Activated CD8-positive, alpha-beta memory T cell treated with anti-CD3 and anti-CD28 coated beads for 48 hours (primary cell): ENCODE measurements at places on chromosomes 2 and 18.

DNA sequence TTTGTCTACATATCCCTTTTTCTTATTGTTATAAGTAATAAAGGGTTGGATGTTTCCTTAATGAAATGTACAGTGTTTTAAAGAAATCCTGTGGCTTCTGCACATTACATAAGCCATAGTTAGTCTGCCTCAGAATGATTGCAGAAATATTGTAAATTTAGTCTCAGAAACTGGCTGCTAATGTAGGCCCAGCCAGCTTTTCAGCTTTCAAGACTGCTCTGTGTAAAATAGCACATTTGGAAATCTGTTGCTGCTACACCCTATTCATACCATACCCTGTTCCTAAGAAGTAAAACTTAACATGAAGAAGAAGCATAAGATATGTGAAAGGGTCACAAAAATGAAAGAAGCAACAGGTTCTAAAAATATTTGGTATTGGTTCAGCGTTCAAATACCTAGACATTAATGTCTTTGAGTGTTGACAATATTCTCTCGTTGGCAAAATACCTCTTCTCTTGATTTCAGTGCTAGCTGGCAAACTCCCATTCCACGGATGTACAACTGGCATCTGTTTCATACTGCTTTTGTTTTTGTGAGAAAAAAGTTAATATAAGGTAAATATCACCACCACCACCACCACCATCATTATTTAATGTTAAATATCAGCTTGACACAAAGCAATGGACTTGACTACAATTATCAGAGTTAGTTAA is 19.2 kb upstream of the NCKAP1 start:
- no peak for DNase-seq

DNA sequence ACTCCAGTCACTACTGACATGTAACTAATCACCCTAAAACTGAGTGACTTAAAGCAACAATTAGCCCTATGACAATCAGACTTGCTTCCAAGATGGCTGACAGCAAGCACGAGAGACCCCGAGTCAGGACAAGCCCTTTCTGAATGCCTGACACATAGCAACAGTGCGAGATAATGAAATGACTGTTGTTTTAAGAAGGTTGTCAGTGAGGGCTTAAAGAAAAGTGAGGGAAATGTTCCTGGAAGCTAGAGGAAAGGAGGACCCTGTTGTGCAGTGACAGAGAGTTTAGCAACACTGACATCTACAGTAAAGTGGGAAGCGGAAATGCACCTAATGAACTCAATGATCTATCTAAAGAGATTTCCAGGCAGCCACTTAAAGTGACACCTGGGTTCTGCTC is 163.1 kb downstream of the STK39 start:
- DNase-seq = no peak

DNA sequence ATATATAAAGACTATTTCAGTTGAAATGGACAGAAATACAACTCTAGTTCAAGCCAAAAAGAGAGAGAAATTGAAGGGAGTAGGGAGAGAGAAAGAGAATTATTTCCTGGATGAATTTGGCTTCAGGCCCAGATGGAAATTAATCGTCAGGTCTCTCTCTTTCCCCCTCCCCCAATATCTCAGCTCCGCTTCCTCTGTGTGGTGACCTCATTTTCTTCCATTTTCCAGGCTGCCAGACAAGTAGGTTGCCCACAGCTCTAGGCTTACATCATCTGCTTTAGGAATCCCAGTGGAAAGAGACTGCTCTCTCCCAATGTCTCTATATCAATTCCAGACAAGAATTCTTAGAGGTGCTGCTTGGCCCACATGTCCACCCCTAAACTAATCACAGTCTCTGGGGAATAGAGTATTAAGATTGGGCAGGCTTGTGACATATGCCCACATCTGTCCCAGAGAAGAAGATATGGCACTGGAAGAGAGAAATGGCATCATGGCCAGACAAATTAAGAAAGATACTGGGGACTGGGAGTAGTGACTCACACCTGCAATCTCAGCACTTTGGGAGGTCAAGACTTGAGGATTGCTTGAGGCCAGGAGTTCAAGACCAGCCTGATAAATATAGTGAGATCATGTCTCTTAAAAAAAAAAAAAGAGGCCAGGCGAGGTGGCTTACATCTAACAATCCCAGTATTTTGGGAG is 37.2 kb upstream of the CFAP36 start:
- no peak for DNase-seq

DNA sequence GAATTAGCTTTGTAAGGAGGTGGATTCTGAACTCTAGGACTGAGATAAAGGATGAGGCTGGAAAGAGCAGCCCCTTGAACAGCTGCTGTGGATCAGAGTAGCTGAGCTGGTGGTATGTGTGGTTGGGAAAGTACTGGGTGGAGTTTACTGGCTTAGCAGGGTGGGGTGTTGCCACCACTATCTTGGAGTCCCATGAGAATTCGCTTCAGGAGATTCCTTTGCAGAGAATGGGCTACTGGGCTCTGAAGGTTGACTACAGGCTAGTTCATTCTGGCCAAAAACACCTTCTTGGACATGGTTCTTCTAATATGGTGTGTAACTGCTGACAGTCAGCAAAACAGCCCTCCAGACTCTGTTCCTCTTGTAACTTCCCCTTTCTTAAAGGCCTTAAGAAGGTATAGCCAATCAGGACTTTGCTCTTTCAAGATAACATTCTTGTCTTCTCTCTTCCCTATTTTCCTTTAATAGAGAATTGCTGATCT is 52.7 kb downstream of the TET3 start:
- no peak for DNase-seq

DNA sequence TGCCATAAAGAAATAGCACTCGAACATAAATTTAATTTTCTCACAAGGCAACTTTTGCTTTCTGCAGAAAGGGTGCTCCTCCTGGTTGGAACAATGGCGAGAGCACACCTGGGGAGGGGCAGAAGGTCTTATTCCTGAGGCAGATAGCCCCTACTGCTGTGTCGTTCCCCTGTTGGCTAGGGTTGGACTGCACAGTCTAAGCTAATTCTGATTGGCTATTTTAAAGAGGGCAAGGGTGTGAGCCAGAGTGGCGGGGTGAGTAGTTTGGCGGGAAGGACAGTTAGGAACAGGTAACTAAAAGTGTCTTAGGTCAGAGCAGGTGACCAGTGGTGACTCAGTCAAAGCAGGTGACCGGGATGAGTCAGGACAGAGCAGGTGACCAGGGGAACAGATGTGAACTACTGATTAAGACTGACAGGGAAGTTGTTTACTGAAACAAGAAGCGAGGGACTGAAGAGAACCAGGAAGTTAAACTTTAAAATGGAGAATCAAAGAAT is 49.7 kb upstream of the AGAP1 start:
- no peak for DNase-seq

DNA sequence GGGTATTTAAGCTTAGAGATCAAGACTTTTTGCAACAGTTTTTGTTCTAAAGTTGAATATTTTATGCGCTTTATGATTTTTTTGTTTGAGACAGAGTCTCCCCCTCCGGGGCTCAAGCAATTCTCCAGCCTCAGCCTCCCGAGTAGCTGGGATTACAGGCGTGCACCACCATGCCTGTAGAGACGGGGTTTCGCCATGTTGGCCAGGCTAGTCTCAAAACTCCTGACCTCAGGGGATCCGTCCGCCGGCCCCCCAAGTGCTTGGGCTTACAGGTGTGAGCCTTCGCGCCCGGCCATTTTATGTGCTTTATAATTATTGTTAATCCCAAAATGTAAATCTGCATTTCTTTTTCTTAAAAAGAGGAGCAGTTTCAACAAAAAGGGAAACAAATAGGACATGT is 29.0 kb downstream of the TBR1 start:
- DNase-seq = no peak

DNA sequence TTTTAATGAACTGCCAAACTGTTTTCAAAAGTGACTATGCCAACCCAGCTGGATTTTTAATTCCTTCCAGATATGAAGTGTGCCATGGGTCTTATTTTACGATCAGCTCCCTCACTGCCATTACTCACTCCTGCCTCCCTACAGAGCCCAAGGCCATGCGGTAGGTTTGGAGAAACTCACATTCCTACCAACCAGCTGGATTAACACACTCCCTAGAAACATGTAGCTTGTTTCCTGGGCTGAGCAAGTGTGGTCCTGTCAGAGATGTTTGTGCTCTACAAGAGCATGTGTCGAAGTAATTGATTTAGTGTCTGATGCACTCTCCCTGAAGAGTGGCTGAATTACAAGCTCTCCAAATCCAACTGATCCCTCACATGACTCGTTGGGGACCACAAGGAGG is 82.5 kb downstream of the SPP2 start:
- no peak for DNase-seq

GRCh38 chr18:33751613-33752221 is 173.7 kb downstream of the ASXL3 start:
- DNase-seq = no peak

- DNase-seq = no peak
These were observed 360.7 kb downstream of the TMX3 start for GRCh38 chr18:68354176-68354575.

DNA sequence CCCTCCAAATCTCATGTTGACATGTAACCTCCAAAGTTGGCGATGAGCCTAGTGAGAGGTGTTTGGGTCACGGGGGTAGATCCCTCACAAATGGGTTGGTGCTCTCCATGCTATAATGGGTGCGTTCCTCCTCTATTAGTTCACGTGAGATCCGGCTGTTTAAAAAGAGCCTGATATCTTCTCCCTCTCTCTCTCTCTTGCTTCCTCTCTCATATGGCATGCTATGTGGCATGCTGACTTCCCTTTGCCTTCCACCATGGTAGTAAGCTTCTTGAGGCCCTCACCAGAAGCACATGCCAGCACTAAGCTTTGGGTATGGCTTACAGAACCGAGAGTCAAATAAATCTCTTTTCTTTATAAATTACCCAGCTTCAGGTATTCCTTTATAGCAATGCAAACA is 39.2 kb downstream of the C2orf76 start:
- DNase-seq = no peak

- no peak for DNase-seq
These were observed 29.2 kb downstream of the ZCCHC2 start for GRCh38 chr18:62551972-62552513.

DNA sequence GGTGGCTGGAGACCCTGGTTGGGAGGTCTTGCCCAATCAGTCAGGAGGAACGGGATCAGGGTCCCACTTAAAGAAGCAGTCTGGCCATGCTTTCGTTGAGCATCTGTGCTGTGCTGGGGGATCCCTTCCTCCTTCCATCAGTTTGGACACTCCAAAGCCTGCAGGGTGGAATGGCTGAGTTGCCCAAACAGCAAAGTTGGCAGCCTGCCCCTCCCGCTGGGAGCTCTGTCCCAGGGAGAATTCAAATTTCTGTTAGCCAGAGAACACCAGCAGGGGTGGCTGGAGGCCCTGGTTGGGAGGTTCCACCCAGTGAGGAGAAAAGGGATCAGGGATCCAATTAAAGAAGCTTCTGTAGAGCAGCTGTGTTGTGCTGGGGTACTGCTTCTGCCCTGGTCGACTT is 96.9 kb upstream of the CTAGE1 start:
- no peak for DNase-seq

GRCh38 chr2:196233021-196233804 is 61.8 kb upstream of the STK17B start:
- DNase-seq = no peak

DNA sequence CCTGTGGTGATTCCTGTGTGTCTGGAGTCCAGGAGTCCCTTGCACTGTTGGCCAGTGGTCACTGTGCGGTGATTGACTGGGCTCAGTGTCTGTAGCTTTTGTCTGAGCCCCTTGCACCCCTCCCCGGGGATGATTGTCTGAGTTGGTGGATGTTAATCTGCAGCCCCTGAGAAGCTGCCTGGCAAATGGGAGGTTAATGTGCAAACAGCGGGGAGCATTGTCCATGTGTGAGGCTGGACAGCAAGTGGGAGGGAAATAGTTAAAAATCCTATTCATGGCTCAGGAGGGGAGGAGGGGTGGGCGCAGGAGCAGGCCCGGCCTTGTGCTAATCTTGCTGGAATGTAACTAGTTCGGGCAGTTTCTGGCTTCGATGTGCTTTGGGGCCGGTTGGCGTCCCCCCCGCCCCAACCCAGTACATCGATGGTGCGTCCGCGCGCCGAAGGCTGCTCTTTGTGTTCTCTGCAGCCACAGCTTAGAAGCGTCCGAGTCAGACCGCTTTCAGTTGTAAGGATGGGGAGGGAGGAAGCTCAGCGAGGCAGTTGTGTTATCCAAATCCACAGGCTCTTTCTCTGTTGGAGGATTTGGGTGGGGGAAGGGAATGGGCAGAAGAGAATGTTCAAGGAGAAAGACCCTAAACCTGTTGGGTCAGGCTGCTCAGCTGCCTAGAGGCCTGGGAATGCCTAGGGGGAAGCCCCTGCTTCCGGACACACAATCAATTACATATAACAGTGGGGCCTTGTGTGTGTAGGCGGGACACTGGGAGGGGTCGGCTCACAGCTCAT is 71.8 kb downstream of the TGOLN2 start:
- no peak for DNase-seq

DNA sequence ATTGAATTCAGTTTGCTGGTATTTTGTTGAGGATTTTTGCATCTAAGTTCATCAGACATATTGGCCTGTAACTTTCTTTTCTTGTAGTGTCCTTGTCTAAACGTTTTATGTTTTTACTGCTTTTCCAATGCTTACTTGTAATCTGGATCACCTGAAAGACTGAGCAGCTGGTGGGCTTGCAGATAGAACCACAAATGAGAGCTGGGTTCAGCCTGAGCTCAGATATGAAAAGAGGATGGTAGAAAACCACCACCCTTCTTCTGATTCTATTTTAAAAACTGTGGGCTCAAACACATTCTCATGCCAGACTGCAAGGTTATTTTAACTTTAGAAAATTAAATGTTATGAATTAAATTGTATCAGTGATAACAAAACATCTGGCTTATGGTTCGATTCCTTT is 70.8 kb downstream of the DDX18 start:
- DNase-seq = no peak

GRCh38 chr2:173955004-173955403 is 10.2 kb downstream of the SP3 start:
- no peak for DNase-seq

- no peak for DNase-seq
These were observed 37.3 kb downstream of the CYRIA start for GRCh38 chr2:16628314-16628713.

- no peak for DNase-seq
These were observed 52.1 kb upstream of the CNGA3 start for GRCh38 chr2:98293931-98294687.

DNA sequence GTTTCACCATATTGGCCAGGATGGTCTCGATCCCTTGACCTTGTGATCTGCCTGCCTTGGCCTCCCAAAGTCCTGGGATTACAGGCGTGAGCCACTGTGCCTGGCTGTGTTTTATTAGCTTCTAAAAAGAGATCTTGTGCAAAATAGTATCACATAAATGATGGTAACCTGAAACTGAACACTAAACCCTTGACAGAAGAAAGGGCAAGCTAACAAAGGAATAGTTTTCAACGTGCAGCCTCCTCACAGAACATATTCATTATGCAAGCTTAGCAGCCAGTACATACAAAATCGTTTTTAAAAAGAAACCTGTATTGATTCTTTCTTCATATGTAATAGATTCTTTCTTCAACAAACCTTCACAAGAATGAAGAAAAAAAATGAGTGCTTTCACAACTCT is 20.6 kb downstream of the CHN1 start:
- no peak for DNase-seq

DNA sequence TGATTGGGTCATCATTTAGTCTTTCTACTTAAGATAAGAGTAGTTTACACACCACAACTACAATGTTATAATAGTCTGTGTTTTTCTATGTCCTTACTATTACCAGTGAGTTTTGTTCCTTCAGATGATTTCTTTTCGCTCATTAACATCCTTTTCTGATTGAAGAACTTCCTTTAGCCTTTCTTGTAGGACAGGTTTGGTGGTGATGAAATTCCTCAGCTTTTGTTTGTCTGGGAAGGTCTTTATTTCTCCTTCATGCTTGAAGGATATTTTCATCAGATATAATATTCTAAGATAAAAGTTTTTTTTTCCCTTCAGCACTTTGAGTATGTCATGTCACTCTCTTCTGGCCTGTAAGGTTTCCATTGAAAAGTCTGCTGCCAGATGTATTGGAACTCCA is 38.0 kb upstream of the SLC16A14 start:
- no peak for DNase-seq
